Brain pericyte (primary cell): ENCODE measurements at places on chromosomes 11 and 22.

- no peak for DNase-seq
Measured at GRCh38 chr11:85843929-85844328, 11.3 kb upstream of the CCDC83 start.

GRCh38 chr22:23532731-23533130 lies 47.4 kb downstream of the IGLL1 start:
- DNase-seq, result no peak

GRCh38 chr22:38239101-38239761 lies 33.6 kb downstream of the TMEM184B start:
- no peak for DNase-seq

GRCh38 chr11:15745266-15745665 lies 611.1 kb downstream of the SOX6 start:
- no peak for DNase-seq

DNA sequence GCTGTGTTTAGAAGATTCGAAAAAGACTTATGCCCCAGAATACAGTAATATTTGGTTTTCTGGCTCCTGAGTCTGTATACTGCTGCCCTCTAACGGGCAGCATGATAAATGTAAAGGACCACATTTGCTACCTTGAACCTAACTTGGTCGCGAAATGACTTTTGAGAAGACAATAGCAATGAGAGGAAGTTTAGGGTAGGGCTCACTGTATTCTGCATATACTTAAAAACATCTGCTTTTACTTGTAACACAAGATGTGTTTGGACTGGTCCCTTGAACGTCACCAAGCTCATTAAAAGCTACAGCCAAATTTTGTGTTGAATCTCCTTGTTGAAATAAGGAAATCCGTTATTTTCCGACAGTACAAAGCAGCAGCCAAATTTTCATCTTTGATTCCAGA lies 309.1 kb downstream of the SWAP70 start:
- no peak for DNase-seq

- DNase-seq, result no peak
Measured at GRCh38 chr11:134576721-134577171, 164.7 kb upstream of the B3GAT1 start.

DNA sequence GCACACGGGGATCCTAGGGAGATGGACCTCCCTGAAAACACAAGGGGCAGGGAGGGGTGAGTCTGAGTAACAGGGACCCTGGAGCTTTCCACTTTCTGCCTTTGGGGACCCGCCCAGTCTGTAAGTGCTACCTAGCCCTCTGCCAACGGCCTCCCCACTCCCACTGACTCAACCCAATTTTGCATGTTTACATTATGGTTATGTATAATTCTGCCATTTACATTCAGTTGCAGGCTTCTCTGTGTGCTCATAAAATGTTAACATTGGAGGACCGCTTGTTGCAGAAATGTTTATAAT lies 105.8 kb downstream of the DSCAML1 start:
- DNase-seq, result no peak

DNA sequence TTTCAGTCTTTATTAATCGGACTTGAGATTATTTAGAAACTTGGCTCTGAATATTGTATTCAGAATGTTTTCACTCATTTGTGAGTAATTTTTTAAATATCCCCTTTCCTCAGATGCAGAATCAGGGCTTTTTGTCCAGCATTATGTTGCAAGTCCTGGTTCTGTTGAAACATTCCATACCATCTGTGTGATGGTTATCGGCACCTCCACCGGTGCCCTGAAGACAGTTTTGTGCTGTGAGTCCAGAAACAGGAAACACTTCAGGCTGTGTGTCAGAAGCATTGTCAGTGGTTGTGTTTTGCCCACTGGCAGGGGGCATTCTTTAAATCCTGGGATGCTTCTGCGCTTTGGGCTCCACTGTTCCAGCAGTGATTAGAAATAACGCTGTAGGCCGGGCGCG lies 20.4 kb downstream of the CDPF1 start:
- DNase-seq, result no peak
